T-helper 17 cell (primary cell): ENCODE measurements at places on chromosomes 11 and 22.

GRCh38 chr11:66659763-66660162 is 17.9 kb downstream of the RBM4B start:
- no peak for DNase-seq

- peak; percentile 70 for DNase-seq
These were observed 432 bp upstream of the GRK2 start for GRCh38 chr11:67265633-67266448.

- DNase-seq, result no peak
These were observed 7.4 kb downstream of the TOLLIP start for GRCh38 chr11:1302041-1302460.

DNA sequence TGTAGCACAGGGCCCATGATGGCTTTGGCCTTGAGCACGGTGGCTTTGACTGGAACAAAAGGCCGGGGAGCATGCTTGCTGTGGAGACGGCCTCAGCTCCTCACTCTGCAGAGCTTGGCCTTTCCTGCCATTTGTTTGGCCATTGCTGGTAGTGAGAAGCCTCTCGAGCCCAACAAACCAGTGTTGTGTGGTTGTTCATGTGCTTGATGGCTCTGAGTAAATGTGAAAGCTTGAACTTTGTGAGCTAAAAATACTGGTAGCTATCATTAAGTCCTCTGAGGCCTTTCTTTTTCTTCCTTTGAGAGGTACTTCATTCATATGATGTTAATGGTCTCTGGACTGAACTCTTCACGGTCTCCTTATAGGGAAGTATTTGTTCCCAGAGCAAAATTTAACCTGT is 39.6 kb downstream of the NAT10 start:
- no peak for DNase-seq

GRCh38 chr11:31141789-31142188 is 227.8 kb downstream of the DCDC1 start:
- DNase-seq, result no peak

- no peak for DNase-seq
These were observed 29.3 kb downstream of the CLPB start for GRCh38 chr11:72405009-72405408.

GRCh38 chr22:17841836-17842235 is 67.6 kb upstream of the BID start:
- DNase-seq, result no peak

DNA sequence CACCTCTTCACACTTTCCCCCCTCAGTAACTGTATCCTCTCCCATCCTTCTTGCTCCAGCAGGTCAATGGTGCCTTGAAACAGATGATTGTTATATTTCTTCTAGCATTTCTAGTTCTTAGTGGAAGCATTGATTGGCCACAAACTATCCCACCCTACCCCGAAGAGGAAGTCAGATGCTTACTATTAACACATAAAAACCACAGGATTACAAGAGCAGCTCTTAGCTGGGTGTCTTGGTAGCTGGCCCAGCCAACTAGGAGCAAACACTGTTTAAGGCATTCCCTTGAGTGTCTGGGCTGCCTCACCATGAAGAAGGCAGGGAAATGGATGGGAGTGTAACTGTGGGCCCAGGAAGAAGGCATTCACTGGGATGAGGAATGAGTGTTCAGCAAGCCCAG is 176.6 kb downstream of the GRIK4 start:
- no peak for DNase-seq

- no peak for DNase-seq
These were observed 79.3 kb upstream of the SORL1 start for GRCh38 chr11:121372671-121373429.

DNA sequence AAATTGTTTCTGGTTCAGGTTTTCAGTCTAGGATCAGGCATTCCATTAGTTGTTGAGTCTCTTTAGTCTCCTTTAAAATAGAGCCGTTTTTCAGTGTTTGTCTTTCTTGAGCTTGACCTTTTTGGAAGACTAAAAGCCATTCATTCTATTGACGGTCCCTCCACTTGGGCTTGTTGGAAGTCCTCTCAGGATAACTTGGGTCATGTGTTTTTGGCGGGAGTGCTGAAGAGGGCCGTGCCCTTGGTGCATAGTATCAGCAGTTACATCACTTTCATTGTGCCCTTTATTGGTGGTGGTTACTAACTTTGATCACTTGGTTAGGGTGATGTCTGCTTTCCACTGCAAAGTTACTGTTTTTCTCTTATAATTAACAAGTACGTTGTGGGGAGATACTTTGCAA is 20.8 kb downstream of the CECR2 start:
- DNase-seq, result no peak

GRCh38 chr22:27170491-27170890 is 513.1 kb downstream of the MIAT start:
- no peak for DNase-seq

GRCh38 chr22:48065892-48066291 is 1303.4 kb downstream of the TBC1D22A start:
- DNase-seq, result no peak

DNA sequence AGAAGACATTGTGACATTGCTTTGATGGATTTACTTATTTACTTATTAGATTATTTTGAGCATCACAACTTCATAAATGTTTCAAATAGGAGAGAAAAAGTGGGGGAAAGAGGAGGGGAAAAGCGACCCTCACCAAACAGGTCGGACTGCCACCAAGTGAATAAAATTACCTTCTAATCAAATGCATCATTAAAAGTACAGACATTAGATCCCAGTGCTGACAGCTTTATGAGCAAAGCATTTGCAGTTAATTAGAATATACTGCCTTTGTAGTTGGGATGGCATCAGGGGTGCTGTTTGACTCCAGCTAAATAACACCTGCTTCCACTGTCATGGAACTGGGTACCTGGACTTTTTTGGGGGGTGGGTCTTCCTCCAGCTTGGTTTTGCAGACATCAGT is 299.6 kb downstream of the OPCML start:
- no peak for DNase-seq

GRCh38 chr11:48669146-48669545 is 180.6 kb downstream of the OR4A47 start:
- DNase-seq, result no peak

GRCh38 chr22:43955883-43956782 is 891 bp downstream of the SAMM50 start:
- DNase-seq, result no peak

DNA sequence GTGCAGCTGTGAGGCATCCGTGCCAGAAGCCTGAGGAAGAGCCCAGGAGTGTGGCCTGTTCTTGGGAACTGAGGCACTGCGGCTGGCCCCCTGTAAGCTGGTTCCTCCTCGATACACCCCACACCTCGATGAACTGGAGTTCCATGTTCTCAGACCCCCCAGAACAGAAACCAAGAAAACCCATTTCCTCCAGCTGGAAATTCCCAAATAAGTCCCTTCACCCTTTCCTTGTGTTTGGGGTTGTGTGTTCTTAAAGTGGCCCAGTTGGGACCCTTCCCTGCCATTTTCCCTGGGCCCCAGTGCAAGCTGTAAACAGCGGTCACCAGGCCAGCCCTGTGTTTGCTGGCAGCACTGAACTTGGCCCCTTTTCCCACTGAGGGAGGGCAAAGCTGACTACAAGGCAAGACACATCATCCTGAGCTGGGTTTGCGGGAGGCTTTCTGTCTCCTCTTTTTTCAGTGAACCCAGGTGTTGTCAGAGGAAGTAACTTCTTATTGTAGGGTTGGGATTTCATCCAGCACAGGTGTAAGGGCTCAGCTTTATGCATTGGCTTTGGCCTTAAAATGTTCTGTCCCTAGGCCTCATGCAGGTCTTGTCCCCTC is 60.1 kb upstream of the MPEG1 start:
- no peak for DNase-seq

DNA sequence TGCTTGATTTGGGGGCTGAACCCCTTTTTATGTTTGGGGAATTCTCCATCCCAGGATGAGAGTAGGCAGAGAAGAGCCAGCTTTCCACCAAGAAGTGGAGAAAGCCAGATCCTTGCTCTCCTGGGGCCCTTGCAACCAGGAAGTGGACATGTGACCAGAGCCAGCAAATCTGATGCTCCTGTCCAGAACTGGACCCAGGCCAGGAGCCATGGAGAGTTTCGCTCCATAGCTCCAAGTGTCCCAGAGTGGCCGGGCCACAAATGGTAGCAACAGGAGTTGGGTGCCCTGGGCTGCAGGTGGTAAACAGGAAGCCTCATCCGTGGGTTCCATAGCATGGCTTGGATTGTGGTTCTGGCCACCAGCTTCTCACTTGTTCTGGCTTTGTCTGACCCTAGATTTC is 93.9 kb upstream of the CD82 start:
- no peak for DNase-seq

DNA sequence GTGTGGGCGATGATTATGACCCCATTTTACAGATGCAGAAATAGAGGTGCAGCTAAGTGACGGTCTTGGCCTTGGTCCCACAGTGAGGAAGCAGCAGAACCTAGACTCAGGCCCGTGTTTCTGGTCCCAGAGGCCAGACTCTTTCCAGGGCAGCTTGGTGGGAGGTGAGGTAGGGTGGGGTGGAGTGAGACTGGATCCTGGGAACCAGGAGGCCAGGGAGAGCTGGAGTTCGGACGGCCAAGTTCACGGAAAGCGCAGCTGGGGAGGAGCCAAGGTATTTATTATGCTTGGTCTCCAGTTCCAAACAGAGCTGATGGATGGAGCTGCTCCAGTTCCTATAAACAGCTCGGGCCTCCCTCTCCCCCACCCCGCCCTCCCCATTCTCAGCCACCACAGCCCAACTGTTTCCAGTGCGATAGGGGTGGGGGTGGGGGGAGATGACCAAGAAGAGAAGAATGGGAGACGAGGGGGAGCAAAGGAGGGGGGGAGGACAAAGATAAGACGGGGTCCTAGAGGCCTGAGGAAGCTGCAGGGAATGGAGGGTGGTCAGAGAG is 16.2 kb downstream of the LRRC32 start:
- DNase-seq, result no peak

- DNase-seq, result no peak
These were observed 572.3 kb upstream of the RAG2 start for GRCh38 chr11:37170311-37170710.

DNA sequence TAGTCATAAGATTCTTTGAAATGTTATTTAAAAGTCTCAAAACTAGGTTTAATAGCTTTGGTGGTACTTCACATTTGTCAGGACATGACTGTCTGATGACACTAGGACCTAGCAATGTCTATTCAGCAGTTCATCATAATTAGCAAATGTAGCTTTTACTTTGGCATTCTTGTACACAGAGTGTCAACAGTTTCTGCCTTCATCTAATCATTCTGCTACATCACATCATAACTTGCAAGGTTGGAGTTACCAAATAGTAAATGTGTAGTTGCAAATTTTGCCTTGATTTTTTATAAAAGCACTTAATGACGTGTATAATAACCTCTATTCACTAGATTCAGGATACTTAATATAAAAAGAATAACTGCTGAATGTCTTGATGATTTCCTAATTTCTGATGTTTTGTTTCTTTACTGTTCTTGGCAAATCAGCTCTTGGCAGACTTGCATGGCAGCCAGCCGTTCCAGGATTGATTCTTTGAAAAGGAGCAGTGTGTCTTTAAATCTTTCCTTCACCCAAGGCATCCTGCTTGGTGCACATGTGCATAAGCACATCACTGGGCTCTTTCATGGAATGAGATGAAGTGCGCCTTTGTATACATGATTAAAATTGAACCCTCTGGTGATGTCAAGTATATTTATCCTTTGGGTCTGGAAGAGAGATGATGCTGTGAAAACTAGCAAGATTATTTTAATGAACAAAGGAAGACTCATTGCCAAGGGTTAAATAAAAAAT is 12.2 kb downstream of the FBXO7 start:
- no peak for DNase-seq

DNA sequence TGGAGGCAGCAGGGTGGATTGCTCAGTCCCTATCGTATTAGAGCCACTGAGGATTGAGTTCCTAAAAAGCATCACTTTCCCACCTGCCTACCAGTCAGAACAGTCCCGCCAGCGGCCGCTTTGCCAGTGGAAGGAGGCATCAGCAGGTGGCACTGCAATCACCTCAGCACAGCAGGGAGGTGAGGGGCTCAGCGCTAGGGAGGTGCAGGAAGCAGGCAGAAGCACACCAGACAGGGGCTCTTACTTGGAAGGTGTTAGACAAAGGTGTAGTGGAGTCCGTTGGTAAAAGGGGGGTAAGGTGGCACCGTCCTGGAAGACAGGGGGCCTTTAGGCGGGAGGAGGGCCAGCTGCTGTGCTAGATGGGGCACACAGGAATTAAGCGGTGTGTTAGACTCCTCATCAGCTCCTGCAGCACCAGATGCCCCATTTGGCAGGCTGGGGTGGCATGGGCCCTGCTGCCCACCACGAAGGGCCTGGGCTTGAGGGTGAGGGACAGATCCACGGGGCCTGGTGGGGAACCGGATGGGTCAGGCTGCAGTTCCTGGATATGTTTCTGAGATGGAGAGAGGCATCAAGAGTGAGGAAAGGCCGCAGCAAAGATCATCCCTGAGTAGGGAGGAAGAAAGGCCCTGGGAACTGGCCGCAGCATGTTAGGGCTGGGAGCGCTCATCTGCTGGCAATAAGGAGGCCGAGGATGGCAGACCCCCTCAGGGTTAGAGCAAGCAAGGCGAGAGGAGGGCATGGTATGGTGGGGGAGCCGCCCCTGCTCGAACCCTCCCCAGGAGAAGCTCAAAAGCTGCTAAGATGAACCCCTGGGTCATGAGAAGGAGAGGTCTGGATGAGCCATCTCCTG is 42.5 kb downstream of the C11orf58 start:
- no peak for DNase-seq

- DNase-seq, result no peak
These were observed 484.2 kb upstream of the LRRC4C start for GRCh38 chr11:41943656-41944055.

GRCh38 chr22:31360029-31360428 is 13.9 kb upstream of the PATZ1 start:
- DNase-seq, result no peak

- no peak for DNase-seq
These were observed 32.0 kb downstream of the CERK start for GRCh38 chr22:46706060-46706459.

DNA sequence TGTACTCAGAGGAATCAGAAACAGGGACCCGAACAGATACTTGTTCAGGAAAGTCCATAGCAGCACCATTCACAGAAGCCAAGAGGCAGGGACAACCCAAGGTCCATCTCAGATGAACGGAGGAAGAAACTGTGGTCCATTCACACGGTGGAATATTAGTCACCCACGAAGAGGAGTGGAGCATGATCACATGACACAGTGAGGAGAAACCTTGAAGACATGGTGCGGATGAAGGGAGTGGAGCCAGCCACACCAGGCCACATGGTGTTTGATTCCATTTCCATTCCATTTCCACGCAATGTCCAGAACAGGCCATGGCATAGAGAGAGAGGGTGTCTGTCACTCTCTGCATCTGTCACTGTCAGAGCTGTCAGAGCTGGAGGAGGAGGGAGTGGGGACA is 30.7 kb downstream of the NADSYN1 start:
- peak; percentile 1 for DNase-seq

DNA sequence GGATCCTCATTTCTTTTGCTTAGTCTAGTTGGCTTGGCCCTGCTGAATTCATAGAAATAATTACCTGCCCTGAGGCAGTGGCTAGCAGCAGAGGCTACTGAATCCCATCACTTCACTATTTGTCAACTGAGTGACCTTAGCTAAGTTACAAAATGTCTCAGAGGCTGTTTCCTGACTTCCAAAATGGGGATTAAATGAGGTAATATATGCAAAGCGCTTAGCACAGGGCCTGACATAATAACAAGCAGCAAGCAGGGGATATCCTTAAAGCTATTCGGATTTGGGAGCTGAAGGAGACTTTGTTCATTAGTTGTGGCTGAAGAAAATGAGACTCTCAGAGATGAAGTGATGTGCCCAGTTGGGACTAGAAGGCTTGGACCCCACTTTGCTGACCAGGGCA is 2.8 kb downstream of the NRGN start:
- DNase-seq, result no peak

GRCh38 chr11:3610846-3611245 is 30.9 kb downstream of the ART5 start:
- DNase-seq, result no peak
